ENCODE measurements at places on chromosomes 13 and 19.

GRCh38 chr13:96091164-96092117, 1.5 kb downstream of the HS6ST3 start:
- DNase-seq: no peak

GRCh38 chr19:42132030-42132628, at the start of gene POU2F2:
Gene POU2F2 (minus strand): TSS chr19:42132446. CDS start chr19:42132411, 35 bp downstream.
- DNase-seq: peak; percentile 78

DNA sequence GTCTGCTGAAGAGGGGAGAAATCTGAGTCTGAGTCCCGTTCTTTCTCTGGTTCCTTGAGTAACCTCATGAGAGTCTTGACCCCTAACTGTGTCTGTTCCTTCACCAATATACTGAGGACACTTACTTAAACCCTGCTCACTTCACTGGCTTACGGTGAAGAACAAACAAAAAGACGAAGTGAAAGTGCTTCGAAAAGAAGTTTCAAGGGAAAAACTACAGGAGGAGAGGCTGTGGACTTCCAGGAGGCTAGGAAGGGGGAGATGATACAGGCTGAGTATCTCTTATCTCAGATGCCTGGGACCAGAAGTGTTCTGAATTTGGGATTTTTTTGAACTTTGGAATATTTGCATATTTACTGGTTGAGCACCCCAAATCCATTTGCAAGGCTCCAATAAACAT, 6.1 kb downstream of the SMG9 start:
- no peak for DNase-seq

GRCh38 chr13:41458761-41459431, 1.5 kb downstream of the RGCC start:
- DNase-seq: peak; percentile 42

DNA sequence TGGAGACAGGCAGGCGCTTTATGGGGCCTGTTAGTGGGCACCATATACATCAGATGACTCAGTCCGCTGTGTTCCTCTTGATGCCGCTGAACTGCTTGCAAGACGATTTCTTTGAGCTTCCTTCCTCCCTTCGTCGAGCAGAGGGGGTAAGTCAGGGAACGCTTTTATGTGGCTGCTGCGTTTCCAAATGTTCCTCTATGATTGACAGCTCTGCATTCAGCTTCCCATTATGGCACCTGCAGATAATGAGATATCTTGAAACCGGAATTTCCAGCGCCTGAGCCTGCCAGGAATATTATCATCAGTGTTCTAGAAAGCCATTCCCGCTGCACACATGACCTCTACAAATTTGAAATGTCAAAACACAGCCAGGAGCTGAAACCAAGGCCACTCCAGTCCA, 257.0 kb downstream of the TSHZ3 start:
- DNase-seq: no peak

- DNase-seq: peak; percentile 53
Observed at GRCh38 chr19:8654591-8655339, 24.3 kb downstream of the NFILZ start.

DNA sequence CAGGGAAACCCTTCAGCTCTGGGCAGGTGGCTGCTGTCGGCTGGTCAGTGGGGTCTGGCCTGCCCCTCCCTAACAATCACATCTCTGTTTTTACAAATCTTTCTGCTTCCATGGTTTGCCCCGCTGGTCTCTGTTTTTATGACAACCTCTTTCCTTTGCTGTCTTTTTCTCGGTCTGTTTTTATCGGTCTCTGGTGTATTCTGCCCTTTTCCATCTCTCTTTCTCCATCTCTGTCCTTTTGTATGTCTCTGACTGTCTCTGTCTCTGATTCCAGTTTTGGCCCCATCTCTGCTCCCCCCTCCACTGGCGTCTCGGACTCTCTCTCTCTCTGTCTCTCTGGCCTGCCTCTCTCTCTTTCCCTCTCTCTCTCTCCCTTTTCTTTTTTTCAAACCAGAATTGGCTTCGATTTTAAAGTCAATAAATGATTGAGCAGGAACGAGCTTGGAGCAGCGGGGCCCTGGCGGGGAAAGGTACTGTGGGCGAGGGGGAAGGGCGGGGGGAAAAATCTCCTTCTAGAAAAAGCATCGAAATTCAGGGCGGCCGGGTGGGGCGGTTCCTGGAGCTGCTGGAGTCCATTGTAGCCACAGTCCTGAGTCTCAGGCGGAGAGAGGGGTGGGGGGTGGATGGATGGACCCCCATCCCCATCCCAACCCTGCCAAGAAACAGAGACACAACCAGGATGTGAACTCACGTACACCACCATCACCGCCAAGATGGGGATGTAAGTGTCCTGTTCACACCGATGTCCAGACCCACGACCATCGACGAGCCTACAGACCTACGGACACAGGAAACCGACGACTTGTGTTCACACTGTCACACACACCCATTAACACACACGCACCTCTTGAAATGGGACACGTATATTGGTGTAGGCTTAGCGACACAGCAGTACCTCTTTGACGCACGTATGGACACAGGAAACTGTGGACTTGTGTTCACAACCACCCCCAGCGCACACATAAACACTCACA, 3.0 kb downstream of the NFIX start:
- DNase-seq: no peak

GRCh38 chr13:95704510-95704909, 27.6 kb downstream of the DNAJC3 start:
- no peak for DNase-seq

DNA sequence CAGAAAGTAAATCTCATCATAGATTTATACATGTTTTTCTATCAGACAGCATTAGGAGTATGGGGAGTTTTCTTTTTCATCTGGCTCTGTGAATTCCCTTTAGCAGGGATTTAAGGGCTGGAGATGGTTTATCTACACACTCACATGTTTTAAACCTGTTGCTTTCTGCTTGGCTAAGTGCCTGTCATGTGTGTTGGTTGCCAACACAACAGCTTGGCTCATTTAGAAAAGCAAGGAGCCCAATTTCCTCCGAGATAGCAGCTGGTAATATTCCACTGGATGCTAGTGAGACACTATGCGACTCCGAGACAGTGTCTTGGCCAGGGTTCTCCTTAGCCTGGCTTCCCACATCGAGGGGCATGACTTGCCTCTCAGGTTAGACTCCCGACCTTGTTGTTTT, 83.3 kb downstream of the KLF5 start:
- DNase-seq: no peak

DNA sequence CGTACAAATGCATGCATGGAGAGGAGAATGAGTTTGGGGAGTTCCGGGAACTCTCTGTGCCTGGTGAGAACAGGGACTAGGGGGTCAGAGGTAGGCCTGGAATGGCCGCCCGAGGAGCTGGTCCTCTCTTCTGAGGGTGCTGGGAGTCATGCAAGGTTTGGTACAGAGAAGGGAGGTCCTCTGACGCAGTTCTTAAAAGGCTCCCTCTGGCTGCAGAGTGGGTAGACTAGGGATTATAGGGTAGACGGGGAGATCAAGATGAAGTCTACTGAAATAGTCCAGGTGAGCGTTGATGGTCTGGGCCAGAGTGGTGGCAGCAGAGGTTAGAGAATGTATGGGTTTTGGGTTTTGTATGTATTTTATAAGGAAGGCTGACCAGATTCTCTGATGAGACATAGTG, 796 bp downstream of the ZNF304 start:
- no peak for DNase-seq

DNA sequence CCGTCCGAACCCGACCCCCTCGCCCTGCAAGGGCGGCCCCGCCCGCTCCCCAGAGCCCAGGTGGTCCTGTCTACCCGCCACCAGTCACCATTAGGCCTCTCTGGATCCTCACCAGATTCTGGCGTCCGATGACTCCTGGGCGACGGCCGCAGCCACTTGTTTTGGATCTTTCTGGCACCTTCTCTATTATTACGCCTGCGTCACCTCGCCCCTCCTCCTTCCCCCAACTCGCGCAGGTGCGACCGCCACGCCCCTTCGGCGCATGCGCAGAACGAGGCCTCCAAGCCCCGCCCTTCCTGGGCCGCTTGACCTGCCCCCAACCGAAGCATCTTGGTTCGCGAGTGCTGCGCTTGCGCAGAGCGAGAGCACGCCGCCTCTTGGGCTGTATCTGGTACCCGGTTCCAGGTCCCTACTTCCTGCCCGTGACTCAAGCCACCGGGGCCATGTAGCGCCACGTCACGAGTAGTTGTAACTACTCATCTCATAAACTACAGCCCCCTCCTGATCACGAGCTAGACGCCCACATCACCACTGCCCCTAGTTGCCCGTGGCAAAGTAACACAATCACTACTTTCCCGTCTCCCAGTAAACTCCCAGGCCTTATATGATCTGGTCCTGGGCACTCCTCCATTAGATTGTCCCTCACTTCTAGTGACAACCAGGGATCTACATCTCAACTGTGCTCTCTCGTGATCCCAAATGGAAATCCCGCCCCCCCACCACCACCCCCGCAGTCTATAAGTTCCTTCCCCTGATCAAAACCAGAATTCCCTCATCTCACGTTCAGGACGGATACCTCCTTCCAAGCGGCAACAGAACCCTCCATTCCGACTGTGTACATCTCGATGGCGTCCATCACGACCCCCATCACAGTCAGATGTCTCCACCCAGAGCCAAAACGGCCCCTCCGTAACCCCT, at the start of gene DEDD2:
Gene DEDD2 (minus strand): TSS at position 158 of the 918 bp plus-strand sequence. CDS start 670 bp downstream, outside the sequence.
- DNase-seq: peak; percentile 100

GRCh38 chr13:49279885-49280284, 32.2 kb downstream of the CDADC1 start:
- no peak for DNase-seq

- no peak for DNase-seq
Observed at GRCh38 chr19:54001496-54001895, 10.1 kb downstream of the CACNG6 start.

- no peak for DNase-seq
Observed at GRCh38 chr13:109281017-109281902, 505.1 kb downstream of the IRS2 start.

- no peak for DNase-seq
Observed at GRCh38 chr19:46499692-46500091, 4.0 kb upstream of the PNMA8B start.

DNA sequence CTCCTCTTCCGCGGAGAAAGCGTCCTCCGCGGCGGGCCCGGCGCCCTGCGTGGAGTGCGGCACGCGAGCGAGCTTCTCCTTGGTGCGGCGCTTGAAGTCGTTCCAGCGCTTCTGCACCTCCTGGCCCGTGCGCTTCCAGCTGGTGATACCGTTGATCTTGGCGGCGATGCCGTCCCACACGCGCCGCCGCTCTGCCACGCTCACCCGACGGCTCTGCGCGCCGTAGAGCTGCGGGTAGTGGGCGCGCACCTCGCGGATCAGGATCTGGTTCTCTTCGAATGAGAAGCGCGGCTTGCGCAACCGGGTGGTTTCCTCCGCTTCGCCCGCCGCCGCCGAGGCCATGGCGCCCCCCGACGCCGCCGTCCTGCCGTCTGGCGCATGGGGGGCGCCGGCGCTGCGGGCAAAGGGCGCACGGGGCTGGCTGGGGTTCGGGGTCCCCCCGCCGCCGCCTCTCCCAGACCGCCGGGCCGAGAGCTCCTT, 941 bp downstream of the MYPOP start:
- no peak for DNase-seq

- no peak for DNase-seq
Observed at GRCh38 chr13:50320271-50320862, 305.1 kb downstream of the KCNRG start.

GRCh38 chr13:30807392-30807791, 72.0 kb downstream of the ALOX5AP start:
- no peak for DNase-seq
